Esophagus squamous epithelium (tissue), 5 donors: ENCODE measurements at places on chromosomes 5 and 9.

DNA sequence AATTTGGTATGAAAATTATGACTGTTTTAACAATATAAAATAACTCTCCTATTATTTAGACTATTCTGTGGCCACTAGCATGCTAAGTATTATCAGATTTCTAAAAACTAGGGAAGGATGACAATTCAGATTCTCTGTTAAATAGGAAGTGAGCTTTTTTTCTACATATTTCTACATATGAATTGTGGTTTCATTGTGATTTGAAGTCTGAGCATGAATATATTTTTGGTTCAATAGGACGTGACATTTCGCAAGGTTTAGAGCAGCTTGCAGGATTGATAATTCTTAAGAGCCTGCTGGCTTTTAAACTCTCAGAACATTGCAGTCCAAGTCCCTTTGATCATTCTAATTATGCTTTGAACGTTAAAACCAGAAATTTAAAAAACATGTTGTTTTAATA lies 82.9 kb downstream of the ADGRV1 start:
- H3K27me3 ChIP-seq, result no peaks in the 10 kb centered on the region
- no peaks in the 10 kb centered on the region for H3K36me3 ChIP-seq
- H3K4me1 ChIP-seq, result no peaks in the 10 kb centered on the region
- no peak overlapping the region for H3K4me3 ChIP-seq
- no peak overlapping the region for H3K27ac ChIP-seq

GRCh38 chr5:94212476-94212875 lies 405.9 kb downstream of the KIAA0825 start:
- no peaks in the 10 kb centered on the region for H3K4me1 ChIP-seq
- no peaks in the 10 kb centered on the region for H3K36me3 ChIP-seq
- H3K27ac ChIP-seq, result no peak overlapping the region
- no peak for DNase-seq
- H3K27me3 ChIP-seq, result no peaks in the 10 kb centered on the region

DNA sequence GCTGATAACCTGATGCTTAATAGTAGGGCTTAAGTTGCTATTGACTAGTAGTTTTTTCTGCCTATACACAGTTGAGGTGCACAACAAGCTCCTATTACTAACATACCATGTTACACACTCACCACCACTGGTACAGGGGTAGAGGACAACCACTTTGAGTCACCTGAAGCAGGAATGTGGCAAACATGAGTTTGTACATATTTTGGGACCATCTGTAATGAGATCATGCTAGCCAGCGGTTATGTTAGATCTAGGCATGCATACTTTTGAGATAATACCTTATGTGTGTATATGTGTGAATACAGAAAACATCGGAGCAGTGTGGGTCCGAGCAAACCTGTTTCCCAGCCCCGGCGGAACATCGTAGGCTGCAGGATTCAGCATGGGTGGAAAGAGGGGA lies 72.8 kb upstream of the NXNL2 start:
- no peaks in the 10 kb centered on the region for H3K36me3 ChIP-seq
- no peak overlapping the region for H3K4me3 ChIP-seq
- DNase-seq, result no peak
- H3K27me3 ChIP-seq, result no peaks in the 10 kb centered on the region
- H3K27ac ChIP-seq, result no peak overlapping the region

DNA sequence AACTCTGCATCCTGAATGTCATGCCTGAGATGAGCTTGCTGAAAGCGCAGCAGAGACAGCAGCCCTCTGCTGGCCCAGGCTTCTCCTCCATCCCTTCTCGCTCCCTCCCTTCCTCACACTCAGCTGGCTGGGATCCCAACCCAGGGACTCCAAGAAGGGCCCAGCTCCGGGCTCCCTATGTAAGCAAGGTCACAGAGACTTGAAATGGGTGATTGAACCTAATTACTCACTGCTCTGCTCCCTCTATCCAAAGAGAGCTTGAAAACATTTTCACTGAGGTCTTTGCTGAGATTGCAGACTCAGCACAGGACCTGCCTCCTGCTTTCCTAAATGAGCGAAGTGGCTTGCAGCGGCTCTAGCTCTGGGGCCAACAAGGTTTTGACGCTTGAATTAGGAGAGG lies 42.8 kb downstream of the RAPGEF1 start:
- no peaks in the 10 kb centered on the region for H3K27me3 ChIP-seq
- H3K36me3 ChIP-seq, result no peaks in the 10 kb centered on the region
- H3K4me1 ChIP-seq, result peaks cover 75% of the 10 kb centered on the region
- no peak for DNase-seq
- H3K4me3 ChIP-seq, result no peak overlapping the region

GRCh38 chr9:127059765-127060361 lies 62.6 kb downstream of the ANGPTL2 start:
- no peaks in the 10 kb centered on the region for H3K27me3 ChIP-seq
- peak overlapping the region; percentile 23 for H3K27ac ChIP-seq
- no peak for DNase-seq
- no peak overlapping the region for H3K4me3 ChIP-seq
